ENCODE measurements at places on chromosomes 11 and 22. TPM values are rescaled to one million over a fixed set of nuclear protein-coding genes. Genes with fewer than 3 reads are reported as not detected.

The YAP1 gene
- 199 TPM for polyA plus RNA-seq

The SCGB2A2 gene
- polyA plus RNA-seq: not detected

The TPBGL gene
- polyA plus RNA-seq: 0.13 TPM

DNA sequence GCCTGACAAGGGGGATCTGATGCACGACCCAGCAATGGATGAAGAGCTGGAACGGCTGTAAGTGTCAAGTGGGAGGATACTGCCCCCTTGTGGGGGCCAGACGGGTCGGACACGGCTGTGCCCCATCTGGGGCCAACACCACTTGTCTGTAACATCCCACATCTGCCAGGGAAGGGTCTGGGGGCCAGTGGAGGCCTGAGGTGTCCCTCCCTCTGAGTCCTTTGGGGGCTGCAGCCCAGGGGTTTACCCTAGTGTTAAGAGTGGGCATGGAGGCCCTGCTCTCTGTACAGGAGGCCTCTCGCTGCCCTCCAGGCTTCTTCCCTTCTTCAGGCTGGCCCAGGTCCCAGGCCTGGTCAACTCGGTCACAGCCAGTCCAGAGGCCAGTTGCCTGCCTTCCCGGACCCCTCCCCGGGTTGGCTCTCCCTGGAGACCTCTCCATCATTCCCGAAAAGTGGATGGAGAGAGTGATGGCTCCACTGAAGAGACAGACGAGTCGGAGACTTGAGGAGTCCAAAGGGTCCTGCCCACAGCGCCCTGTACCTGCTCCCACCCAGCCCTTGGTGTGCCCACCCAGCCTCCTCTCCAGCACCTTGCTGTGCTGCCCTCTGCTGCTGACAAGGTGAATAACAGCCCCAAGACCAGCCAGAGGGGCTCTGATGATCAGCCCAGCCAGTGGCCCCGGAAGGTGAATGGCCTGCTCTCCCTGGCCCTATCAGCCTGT, 15.4 kb downstream of the ARFGAP2 start:
- no peak for DNase-seq

GRCh38 chr11:119363851-119364590, 17.5 kb downstream of the USP2 start:
- no peak for DNase-seq

DNA sequence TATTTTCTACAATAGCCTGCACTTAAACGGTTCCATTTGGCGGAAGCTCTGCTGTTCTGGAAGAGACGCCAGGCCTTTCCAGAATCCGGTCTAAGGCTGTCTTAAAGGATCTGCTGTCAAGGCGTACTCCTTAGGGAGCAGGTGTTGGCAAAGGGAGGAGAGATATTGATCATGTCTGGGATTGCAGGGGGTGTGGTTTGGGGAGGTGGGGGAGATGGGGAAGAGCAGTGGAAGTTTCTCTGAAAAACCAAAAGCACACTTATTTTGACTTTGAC, 22.5 kb upstream of the WNT11 start:
- DNase-seq: no peak

Measured in left renal cortex interstitium (tissue), 4 donors.